RKO (cell line): ENCODE measurements at places on chromosomes 3 and 15.
A peak's percentile ranks its signal among the peaks of the same experiment; 100 is the strongest.

DNA sequence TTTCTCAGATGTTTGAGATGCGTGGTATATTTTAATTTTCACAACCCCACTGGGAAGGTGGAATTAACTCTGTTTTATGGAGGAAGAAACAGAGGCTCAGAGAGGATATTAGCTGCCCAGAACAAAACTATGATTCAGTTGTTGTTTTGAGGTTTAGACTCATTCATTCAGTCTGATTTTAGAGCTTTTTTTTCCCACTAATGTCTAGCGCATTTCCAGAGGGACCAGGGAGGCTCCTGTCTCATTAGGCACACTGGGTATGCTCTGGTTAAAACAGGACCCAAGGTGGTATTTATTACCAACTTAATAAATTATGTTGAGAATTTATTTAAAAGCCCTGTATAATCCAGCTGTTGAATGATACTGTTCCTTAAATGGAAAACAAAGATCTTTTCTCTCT is 272.0 kb upstream of the RGMA start:
- no peak for DNase-seq

DNA sequence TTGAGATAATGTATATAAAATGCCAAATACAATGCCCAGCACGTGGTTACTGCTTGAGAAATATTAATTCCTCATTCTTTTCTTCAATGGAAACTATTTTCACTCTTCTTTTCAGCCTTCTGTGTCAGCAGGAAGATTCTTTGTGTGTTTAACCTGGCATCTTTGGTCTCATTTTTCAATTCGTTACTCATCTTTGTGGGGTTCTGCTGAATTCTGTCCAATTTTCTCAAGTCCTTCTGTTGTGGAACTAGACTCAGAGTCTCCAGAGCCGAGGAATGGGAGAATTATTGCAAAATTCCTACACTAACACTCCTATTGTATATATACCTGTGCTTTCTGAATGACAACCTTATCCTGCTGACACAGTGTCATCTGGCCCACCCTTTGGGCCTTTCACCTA is 96.8 kb upstream of the RGMA start:
- no peak for DNase-seq

DNA sequence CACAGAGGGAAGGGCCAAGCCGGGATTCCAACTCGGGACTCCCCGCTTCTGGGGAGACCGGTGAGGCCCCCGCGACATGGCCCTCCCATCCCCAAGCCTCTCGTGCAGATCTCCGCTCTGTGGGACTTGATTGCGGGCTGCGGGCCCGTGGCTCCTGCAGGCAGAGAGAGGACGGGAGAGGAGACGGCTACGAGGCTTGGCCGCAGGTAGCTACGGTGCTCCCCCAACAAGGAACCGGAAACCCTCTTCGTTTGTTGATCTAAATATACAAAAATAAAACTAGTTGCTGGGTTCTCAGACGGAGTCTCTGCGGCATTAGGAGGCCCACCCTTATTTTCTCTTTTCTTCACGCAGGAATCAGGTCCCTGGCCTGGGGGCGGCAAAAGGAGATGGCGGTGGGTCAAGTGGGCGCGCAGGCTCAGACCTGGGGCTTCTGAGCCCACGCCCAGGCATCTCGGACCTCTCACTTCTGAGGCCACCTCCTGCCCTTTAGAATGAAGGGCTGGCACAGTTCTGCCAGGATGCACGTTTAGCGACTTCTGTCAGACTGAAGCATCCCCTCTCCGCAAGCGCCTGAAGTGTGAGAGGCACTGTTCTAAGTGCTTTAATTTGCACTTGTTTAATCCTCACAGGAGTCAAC is 10.9 kb downstream of the GNB5 start:
- DNase-seq: no peak

DNA sequence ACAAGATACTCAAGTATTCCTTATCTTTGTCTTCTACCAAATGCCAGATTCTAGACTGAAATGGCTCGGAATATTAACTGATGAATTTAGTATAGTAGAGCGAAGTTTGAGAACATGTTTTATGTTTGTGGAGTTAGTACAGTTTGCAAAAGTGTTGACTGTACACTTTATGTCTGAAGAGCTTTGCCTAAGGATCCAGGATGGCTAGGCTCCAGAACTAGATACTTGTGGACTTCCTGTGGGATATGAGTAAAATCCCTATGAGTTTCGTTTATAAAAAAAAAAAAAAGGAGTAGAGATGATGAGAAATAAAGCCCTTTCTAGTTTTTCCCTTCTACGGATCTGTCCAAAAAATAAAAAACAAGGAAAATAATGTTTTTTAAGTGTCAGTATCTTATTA is 96.7 kb downstream of the TP63 start:
- no peak for DNase-seq

- DNase-seq: no peak
These were observed 70.3 kb downstream of the ARHGEF26 start for GRCh38 chr3:154191520-154191919.

DNA sequence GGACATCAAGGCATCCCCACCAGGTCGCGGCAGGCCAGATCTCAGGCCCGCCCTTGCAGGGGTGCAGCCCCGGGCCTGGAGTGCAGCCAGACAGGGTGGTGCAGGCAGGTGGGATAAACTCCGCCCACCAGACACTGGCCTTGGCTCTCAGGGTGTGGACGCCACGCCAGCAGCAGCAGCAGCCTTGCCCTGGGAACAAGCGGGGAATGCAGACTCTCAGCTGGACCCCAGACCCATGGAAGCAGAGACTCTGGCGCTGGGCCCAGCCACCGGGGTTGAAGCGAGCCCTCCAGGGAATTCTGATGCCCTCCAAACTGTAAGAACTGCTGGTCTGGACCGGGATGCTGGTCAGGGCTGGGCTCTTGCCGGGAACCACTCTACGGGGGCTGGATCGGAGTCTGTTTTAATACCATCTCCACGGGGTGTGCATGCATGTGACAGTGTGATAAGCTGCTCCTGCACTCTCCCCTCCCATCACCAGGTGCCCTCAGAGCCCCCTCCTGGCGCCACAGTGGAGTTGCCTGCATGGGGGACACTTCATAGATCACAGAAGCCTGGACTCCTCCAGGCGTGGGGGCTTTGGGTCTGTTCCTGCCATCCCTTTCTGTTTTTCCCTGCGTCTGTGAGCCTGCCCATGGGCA is 142.7 kb downstream of the NSMCE3 start:
- DNase-seq: no peak

GRCh38 chr3:32240159-32240545 is 1.7 kb downstream of the CMTM8 start:
- DNase-seq: peak; percentile 68

GRCh38 chr15:53675832-53676231 is 83.6 kb downstream of the WDR72 start:
- no peak for DNase-seq
